Activated CD4-positive, alpha-beta T cell treated with anti-CD3 and anti-CD28 coated beads, Interleukin-2, amount 10 ng/mL, durations not matched to agents 7 days and 5 days (primary cell): ENCODE measurements at places on chromosomes 4 and X. TPM values are rescaled to one million over a fixed set of nuclear protein-coding genes. Genes with fewer than 3 reads are reported as not detected.

DNA sequence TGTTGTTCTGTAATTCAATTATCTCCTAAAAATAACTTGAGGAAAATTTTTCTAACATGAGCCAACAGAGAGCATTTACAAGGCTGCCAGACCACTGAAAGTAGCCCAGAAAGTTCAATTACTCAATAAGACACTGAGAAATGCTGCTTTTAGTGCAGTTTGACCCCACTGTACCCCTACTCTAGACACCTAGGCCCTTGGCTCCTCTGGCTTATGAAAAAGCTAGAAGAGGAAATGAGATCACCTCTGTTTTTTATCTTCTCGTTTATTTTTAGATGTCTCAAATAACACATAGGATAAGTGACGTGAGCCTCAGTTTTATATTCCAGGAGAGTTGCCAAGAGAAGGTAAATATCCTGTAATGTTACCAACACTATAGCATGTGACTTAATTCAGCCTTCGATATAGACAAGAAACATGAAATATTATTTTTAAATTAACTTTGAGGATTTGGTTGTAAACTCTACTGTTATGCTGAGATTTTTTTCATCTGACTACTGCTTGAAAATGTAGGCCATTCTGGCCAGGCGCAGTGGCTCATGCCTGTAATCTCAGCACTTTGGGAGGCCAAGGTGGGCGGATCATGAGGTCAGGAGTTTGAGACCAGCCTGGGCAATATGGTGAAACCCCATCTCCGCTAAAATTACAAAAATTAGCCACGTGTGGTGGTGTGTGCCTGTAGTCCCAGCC is 24.4 kb downstream of the TNIP3 start:
- no peak for DNase-seq

Gene STAP1
- total RNA-seq: 31.0 TPM

DNA sequence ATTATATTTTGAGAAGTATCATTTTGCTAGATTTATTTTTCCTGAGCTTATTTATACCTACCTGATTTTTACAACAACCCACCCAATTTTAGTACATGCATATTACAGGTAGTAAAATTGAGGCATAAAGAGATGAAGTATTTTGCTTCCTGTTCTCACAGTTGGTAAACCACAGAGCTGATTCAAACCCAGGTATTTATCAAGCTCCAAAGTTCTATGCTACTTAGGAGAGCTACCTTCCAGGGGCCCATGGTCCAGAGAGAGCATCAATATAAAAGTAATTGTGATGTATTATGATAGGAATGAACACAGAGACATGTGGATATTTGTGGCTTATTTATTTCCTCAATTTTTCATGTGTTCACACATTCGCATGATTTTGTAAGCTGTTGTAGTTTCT is 20.2 kb upstream of the GBA3 start:
- DNase-seq: no peak

Gene RAB41
- total RNA-seq: not detected

Gene TRIM60
- total RNA-seq: not detected

DNA sequence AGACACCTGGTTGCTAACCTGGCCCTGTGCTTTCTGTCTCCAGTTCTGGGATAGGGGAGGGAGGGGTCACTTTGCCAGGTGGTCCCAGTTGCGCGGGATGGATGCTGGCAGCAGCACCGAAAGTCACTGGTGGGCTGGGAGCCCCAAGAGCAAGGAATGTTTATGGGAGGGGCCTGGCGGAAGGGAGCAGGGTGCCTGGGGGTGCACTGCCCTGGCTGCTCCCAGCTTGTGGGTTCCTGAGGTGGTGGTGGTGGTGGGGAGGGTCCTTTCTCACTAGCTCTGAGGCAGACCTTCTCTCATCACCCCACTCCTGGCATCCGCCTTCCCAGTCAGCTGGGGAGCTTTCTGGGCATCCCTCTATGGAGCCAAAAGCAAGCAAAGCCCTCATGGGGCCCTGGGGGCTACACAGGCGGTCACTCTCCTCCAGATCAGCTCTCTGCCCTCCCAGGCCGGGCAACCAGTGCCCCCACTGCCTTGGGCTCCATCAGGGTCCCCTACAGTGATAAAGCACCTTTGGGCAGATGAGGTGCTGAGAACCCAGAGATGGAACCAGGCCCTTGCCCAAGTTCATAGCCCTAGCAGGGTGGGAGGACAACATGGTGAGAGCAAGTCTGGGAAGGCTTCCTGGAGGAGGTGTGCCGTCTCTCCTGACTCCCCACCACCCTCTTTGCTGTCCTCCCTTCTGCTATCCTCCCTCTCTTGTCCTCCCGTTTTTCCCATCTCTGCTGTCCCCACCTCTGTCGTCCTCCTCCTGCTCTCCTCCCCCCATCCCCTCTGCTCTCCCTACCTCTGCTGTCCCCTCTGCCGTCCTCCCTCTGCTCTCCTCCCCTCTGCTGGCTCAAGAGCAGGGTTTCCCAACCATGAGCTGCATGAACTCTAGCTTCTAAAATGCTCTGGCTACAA is 16.0 kb downstream of the FGFR3 start:
- DNase-seq: no peak
